ENCODE measurements at places on chromosomes 4 and X.

- DNase-seq, result no peak
Observed at GRCh38 chrX:106963111-106963510, 36.9 kb downstream of the MORC4 start.

DNA sequence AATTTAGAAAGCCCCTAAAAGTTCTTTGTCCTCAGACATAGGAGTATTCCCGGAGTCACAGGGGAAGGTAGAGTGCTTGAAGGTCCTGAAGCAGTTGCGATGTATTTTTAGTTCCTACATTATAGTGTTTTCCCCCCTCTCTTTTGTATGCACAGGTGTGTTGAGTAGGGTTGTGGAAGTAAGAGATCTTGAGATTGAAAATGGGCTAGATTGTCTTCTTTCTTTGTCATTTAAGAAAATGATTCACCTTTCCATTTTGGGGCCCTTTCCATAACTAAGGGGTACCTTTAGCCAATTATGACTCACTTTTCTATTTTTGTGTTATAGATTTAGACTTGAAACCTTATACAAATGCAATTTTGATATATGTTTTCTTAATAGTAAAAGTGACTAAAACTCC is 75.8 kb upstream of the AFF2 start:
- no peak for DNase-seq

DNA sequence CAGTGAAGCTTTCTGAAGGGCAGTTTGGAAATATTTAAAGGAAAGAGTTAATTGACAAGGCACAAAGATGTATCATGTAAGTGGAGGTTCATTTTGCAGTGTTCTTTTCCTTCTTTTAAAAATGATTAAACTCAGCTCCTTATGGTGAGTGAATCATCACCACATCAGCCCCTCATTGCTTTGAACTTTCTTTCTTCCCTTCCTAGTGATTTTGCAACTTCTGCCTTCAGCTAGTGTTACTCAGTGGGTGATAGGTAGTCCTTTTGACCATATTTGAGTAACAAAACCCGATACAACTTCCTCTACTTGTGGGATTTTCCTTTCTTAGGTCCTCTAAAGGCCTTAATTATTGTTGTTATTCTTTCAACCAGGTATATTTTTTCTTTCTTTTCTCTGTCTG is 8.2 kb downstream of the ZCCHC4 start:
- no peak for DNase-seq

GRCh38 chr4:153728660-153729059 is 31.2 kb downstream of the RNF175 start:
- no peak for DNase-seq

GRCh38 chr4:52862639-52863161 is 583 bp downstream of the RASL11B start:
- DNase-seq, result no peak

GRCh38 chr4:58600290-58600689 is 1490.1 kb upstream of the IGFBP7 start:
- DNase-seq, result no peak

DNA sequence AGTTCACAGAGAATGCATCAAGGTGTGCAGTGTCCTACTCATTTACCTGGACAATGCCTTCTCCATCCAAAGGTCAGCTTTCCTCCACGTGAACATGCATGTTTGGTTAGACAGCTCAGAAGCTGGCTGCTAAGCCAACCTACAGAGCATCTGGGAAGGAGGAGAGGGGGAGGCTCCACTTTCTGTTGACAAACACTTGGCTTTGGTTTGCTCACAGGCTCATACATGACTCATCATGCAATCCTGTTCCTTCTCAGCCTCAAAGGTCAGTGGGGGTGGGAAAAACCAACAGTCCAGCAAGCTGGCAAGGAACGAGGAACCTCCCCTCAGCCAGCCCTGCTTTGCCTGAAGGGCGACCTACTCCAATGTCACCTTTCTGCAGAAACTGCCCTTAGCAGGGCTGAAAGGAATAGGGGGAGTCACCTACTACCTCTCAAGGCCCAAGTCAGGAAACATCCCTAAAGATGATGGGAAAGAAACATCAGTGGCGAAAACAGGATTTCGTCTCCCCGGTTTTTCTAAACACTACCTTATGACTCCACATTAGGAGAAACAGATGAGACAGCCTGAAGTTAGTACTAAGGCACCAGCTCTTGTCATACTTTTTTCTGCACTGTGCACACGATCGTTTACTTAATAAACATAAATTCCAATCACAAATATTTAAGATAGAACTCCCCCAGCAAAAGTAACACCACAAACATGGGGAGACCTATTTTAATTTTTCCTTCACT is 37.9 kb downstream of the RELL1 start:
- no peak for DNase-seq

DNA sequence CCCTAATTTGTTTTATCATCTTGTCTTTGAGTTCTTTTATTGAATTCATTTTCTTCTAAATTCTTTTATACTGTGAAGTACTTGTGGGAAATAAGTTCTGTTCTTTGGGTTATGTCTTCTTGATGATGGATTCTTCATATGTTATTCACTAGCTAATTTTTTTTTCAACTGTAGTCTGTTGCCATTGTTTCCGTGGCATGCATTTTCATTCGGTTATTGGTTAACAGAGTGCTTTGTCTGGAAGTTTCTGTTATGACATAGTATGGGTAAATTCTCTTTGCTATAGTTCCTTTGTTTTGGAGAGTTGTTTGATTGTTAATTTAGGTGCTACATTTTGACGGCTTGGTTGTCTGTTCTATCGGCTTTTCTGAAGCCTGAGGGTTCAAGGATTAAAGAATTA is 184.9 kb upstream of the AADAT start:
- DNase-seq, result no peak

Data from GM12878 (cell line).